ENCODE measurements at places on chromosomes 6 and 20.

GRCh38 chr6:72783666-72784065, 161.8 kb downstream of the KCNQ5 start:
- no peaks in the 10 kb centered on the region for H3K36me3 ChIP-seq
- H3K4me3 ChIP-seq, result no peak overlapping the region
- no peaks in the 10 kb centered on the region for H3K4me1 ChIP-seq
- H3K27me3 ChIP-seq, result no peaks in the 10 kb centered on the region
- no peak overlapping the region for H3K27ac ChIP-seq

- H3K36me3 ChIP-seq, result no peaks in the 10 kb centered on the region
- no peak overlapping the region for H3K27ac ChIP-seq
- DNase-seq, result no peak
- H3K4me3 ChIP-seq, result no peak overlapping the region
- peaks cover 13% of the 10 kb centered on the region for H3K4me1 ChIP-seq
Measured at GRCh38 chr20:39705032-39705431, 742.9 kb downstream of the DHX35 start.

DNA sequence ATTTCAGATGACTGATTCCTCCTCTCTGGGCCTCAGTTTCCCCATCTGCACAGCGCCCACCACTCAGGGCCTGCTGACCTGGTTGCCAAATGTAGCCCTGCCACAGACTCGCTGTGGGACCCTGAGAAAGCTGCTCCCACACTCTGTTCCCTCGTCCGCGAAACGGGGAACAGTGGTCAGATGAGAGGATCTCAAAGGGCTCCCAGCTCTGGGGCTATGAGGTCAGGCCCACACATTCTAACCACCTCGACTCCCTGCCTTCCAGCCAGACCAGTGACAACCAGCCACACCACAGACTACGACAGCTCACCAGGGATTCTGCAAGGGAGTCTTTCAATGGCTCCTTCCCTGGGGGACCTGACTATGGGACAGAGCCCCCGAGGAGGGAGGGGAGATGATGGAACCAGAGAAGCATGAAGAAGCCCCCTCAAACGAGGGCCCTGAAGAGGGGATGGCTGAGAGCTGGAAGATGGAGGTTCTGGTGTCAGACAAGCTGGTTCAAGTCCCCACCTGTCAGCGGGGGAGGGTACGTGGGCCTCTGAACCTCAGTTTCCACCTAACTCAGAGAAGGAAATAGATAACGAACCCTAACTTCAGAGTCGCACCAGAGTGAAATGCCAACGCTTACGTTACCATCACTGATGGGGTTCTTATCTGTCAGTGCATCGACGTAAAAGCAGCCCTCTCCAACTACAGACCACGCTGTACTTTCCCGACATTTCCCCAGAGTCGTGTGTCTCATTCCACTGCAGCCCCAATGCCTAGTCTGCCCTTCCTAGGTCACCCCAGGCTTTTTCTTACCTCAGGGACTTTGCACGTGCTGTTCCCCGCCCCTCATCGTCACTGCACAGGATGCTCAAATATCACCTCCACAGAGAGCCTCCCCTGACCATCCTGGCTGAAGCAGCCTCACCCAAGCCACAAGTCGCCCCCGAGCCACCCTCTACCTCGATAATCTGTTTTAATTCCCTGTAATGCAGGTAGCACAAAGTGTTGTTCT, 60.5 kb downstream of the PREX1 start:
- peaks cover 16% of the 10 kb centered on the region for H3K4me1 ChIP-seq
- no peaks in the 10 kb centered on the region for H3K36me3 ChIP-seq
- H3K4me3 ChIP-seq, result no peak overlapping the region
- H3K27me3 ChIP-seq, result no peaks in the 10 kb centered on the region

DNA sequence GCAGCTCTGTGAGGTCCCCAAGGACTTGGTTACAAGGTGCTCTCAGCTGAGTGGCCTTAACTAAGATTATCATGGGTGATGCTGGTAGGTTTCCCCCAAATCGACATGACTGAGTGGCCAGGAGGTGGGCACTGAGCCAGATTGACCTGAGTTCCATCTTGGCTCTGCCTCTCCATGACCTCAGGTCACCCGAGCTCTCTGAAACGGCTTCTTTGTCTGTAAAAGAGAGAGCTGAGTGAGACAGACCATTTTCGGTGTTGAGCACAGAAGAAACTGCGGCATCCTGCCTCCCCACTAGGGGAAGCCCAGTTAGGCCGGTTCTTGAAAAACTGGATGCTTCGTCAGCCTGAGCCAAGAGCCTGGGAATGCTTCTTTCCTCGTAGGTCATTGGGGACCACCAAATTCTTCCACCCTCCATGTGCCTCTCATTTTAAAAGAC, 14.1 kb upstream of the STX16 start:
- peaks cover 17% of the 10 kb centered on the region for H3K4me1 ChIP-seq
- H3K36me3 ChIP-seq, result no peaks in the 10 kb centered on the region
- no peak overlapping the region for H3K4me3 ChIP-seq
- H3K27me3 ChIP-seq, result no peaks in the 10 kb centered on the region
- H3K27ac ChIP-seq, result no peak overlapping the region

DNA sequence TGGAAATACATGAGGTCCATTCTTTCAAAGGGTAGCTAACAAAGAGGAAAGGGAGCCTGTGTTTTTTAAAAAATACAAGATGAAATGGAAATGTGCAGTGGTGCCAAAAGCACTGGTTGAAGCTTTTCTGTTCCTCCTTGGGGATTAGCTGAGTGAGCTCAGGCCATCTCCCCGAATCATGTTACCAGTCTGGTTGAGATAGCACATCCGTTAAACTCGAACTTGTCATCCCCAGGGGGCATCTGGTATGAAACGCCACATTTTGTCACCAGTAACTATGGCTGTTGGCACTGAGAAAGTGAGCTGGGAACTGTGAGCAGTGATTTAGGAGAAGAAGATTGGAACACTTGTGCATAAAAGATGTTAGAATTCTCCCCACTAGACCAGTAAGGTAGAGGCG, 196.2 kb downstream of the SAMD5 start:
- DNase-seq, result no peak
- no peaks in the 10 kb centered on the region for H3K36me3 ChIP-seq
- no peaks in the 10 kb centered on the region for H3K27me3 ChIP-seq
- no peak overlapping the region for H3K4me3 ChIP-seq
